ENCODE measurements at places on chromosomes 7 and 10.

- H3K4me3 ChIP-seq: no peak overlapping the region
- no peaks in the 10 kb centered on the region for H3K4me1 ChIP-seq
These were observed 21.3 kb upstream of the CLDN4 start for GRCh38 chr7:73809467-73809951.

GRCh38 chr10:32114508-32114907 lies 58.3 kb upstream of the KIF5B start:
- H3K27ac ChIP-seq: no peak overlapping the region
- no peaks in the 10 kb centered on the region for H3K27me3 ChIP-seq
- no peaks in the 10 kb centered on the region for H3K36me3 ChIP-seq
- no peak overlapping the region for H3K4me3 ChIP-seq

DNA sequence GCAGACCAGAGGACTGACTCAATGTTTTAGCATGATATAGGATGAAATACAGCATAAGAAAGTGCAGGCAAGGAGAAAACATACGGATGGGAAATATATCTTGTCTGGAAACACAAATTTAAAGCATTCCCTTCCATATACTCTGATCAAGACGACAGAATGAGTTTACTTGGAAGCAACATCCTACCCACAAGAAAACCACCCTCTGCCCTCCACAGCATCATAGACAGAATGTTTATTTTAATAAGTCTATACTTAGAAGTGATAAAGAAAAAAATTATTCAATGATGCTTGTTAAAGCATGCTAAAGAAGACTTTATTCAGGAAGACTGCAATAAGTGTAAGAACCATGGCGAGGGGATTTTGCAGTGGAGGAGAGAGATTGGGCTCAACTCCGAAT lies 32.4 kb upstream of the HIBADH start:
- H3K36me3 ChIP-seq: no peaks in the 10 kb centered on the region
- DNase-seq: no peak

GRCh38 chr10:47165711-47166404 lies 134.1 kb upstream of the GDF10 start:
- H3K36me3 ChIP-seq: no peaks in the 10 kb centered on the region
- H3K27ac ChIP-seq: no peak overlapping the region
- H3K27me3 ChIP-seq: no peaks in the 10 kb centered on the region
- H3K4me1 ChIP-seq: no peaks in the 10 kb centered on the region
- no peak overlapping the region for H3K4me3 ChIP-seq

DNA sequence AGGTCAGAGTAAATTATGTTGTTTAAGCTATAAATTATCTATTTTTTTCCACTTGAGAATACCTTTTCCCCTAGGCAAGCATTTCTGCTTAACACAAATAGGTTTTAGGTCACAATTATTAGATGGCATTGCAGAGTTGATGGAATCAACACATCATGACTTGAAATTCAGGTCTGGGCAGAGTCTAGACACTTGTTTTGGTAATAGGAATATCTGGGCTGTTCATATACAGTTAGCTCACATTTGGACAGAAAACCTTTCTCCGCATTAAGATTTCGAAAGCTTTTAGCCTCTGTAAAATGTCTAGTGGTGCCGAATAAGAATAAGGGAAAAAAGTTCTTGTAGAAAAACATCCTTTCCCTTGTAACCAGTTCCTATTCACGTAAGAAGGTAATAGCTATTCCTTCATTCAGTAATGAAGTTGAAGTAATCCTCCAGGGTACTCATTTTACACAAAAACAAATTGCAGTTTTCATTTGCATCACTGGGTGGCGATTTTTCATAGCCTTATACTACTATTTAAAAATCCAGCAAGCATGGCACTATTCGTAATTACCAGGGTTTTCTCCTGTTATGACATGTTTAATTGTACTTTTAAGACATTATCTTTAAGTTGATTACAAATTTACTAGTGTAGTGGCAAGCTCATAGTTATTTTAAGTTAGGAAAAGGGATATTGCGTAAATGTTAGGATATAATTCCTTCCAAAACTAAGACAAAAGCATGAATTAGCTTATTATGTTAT lies 37.0 kb downstream of the RPA3 start:
- H3K27me3 ChIP-seq: no peaks in the 10 kb centered on the region
- no peak overlapping the region for H3K27ac ChIP-seq
- H3K36me3 ChIP-seq: no peaks in the 10 kb centered on the region
- no peaks in the 10 kb centered on the region for H3K4me1 ChIP-seq
- DNase-seq: peak; percentile 71

GRCh38 chr10:87508837-87509236 lies 4.1 kb downstream of the MINPP1 start:
- no peak overlapping the region for H3K27ac ChIP-seq
- no peak for DNase-seq
- H3K4me1 ChIP-seq: peaks cover 12% of the 10 kb centered on the region
- peaks cover 4% of the 10 kb centered on the region for H3K36me3 ChIP-seq

DNA sequence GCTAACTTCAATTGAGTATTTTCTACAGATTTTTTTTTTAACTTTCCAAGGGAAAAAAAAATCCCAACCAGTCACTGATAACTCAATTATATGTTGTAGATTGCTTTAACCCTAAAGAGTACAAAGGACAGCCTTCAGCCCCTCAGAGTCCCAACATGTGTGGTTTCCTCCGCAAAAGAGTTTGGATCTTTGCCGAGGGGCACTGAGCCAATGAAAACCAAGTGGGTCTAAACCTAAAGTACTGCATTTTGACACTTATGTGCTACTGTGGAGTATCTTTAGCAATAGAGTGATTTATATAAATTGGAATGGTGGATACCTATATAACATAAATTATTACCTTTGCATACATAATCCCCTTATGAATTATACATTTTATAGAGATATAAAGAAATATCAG lies 91.5 kb downstream of the SEMA3D start:
- H3K4me1 ChIP-seq: no peaks in the 10 kb centered on the region
- no peak overlapping the region for H3K27ac ChIP-seq
- no peaks in the 10 kb centered on the region for H3K36me3 ChIP-seq
- no peak overlapping the region for H3K4me3 ChIP-seq
- DNase-seq: no peak
- no peaks in the 10 kb centered on the region for H3K27me3 ChIP-seq

GRCh38 chr7:91784469-91784868 lies 96.0 kb downstream of the MTERF1 start:
- no peak for DNase-seq
- no peaks in the 10 kb centered on the region for H3K4me1 ChIP-seq
- H3K36me3 ChIP-seq: no peaks in the 10 kb centered on the region
- H3K27ac ChIP-seq: no peak overlapping the region
- H3K4me3 ChIP-seq: no peak overlapping the region

DNA sequence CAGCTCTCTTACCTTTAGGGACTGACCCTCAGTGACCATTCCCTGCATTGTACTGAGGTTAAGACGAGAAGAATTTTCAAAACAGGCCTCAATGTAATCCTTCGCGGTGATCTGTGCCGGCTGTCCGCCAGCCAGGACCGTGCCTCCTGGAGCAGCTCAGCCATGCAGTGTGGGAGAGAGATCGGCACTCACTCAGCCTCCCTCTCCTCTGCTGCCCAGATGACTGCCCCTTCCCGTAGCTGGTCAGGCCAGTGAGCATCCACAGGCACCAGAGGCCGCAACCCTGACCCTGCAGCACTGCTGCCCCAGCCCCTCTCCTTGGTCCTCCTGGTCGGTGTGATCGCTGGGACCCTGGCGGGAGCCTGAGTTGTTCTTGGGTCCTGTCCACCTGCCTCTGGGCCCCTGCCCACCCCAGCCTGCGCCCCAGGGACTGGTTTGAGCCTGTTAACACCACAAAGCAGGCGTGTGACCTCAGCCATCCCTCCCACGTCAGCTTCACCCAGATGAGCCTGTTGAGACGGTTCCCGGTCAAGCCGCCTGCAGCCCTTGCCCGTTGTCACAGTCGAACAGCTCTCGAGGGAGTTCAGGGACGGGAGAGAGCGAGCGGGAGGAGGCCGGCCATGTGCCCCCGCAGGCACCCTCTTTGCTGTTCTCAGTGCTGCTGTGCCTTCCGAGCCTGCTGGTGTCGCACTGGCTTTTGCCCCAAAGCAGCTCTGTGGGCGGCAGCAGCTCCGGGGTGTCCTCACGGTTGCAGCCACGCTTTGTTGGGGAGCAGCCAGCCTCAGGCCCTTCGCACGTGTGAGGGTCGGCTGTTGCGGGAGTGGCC lies 37.2 kb downstream of the NKX6-2 start:
- no peak for DNase-seq
- H3K4me3 ChIP-seq: no peak overlapping the region
- no peaks in the 10 kb centered on the region for H3K36me3 ChIP-seq
- peaks cover 3% of the 10 kb centered on the region for H3K4me1 ChIP-seq
- H3K27ac ChIP-seq: no peak overlapping the region

DNA sequence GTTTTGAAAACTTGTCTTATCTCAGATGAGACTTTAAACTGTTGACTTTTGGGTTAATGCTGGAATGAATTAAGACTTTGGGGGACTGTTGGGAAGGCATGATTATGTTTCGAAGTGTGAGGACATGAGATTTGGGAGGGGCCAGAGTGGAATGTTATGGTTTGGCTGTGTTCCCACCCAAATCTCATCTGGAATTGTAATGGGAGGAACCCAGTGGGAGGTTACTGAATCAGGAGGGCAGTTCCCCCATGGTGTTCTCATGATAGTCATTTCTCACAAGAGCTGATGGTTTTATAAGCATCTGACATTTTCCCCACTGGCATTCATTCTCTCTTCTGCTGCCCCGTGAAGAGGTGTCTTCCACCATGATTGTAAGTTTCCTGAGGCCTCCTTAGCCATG lies 13.8 kb upstream of the POT1 start:
- no peak overlapping the region for H3K27ac ChIP-seq
- H3K4me3 ChIP-seq: no peak overlapping the region
- H3K36me3 ChIP-seq: no peaks in the 10 kb centered on the region
- H3K27me3 ChIP-seq: no peaks in the 10 kb centered on the region
- DNase-seq: no peak

- H3K27me3 ChIP-seq: no peaks in the 10 kb centered on the region
- H3K4me3 ChIP-seq: no peak overlapping the region
- no peaks in the 10 kb centered on the region for H3K4me1 ChIP-seq
- no peaks in the 10 kb centered on the region for H3K36me3 ChIP-seq
- no peak overlapping the region for H3K27ac ChIP-seq
These were observed 156.8 kb downstream of the CCDC71L start for GRCh38 chr7:106504207-106504606.

- H3K36me3 ChIP-seq: no peaks in the 10 kb centered on the region
- no peak overlapping the region for H3K4me3 ChIP-seq
- no peaks in the 10 kb centered on the region for H3K4me1 ChIP-seq
- peak; percentile 44 for DNase-seq
- no peak overlapping the region for H3K27ac ChIP-seq
These were observed 20.9 kb downstream of the CD36 start for GRCh38 chr7:80659120-80660055.

DNA sequence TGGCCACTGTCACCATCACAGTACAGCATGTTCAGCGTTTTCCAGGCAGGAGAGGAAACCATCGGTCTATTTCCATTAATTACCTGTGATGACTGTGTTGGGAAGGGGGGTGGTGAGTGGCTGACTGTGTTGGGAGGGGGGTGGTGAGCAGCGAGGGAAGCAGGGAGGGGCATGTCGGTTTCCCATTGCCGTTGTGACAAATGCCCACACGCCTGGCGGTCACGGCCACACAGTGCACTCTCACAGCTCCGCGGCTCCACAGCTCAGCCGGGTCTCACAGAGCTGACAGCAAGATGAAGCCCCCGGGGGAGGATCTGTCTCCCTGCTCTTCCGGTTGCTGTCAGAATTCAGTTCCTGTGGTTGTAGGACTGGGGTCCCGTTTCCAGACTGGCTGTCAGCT lies 39.0 kb downstream of the AP5Z1 start:
- H3K4me3 ChIP-seq: no peak overlapping the region
- no peaks in the 10 kb centered on the region for H3K36me3 ChIP-seq
- no peaks in the 10 kb centered on the region for H3K27me3 ChIP-seq
- H3K27ac ChIP-seq: no peak overlapping the region
- DNase-seq: no peak

- peaks cover 9% of the 10 kb centered on the region for H3K4me1 ChIP-seq
- H3K27ac ChIP-seq: no peak overlapping the region
- no peaks in the 10 kb centered on the region for H3K36me3 ChIP-seq
- H3K4me3 ChIP-seq: no peak overlapping the region
- H3K27me3 ChIP-seq: no peaks in the 10 kb centered on the region
- DNase-seq: no peak
These were observed 277.8 kb downstream of the EXOC4 start for GRCh38 chr7:133530682-133531081.

GRCh38 chr10:110006358-110007160 lies 1.2 kb upstream of the ADD3 start:
- H3K4me1 ChIP-seq: peaks cover 60% of the 10 kb centered on the region
- no peaks in the 10 kb centered on the region for H3K36me3 ChIP-seq
- H3K27ac ChIP-seq: peak overlapping the region; percentile 74
- H3K27me3 ChIP-seq: peaks cover 11% of the 10 kb centered on the region

DNA sequence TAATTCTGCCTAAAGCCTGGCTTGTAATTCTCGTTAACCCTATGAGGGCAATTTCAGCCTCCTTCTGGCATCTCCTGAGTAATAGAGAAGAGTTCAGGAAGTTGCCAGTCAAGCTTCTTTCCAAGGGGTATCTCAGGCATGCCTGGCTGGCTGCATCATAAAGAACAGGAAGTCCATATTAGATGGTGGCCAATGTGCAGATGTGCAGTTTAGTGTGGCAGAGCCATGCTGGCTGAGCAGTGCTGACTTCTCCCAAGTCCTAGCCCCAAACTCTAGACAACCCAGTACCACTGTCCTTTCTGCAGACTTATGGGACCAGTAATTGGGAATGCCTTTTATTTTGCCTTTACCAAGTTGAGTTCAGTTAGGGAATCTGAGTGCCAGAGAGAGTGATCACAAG lies 517.9 kb downstream of the GALNT17 start:
- H3K4me3 ChIP-seq: no peak overlapping the region
- peaks cover 9% of the 10 kb centered on the region for H3K36me3 ChIP-seq
- H3K4me1 ChIP-seq: peaks cover 43% of the 10 kb centered on the region
- DNase-seq: no peak

DNA sequence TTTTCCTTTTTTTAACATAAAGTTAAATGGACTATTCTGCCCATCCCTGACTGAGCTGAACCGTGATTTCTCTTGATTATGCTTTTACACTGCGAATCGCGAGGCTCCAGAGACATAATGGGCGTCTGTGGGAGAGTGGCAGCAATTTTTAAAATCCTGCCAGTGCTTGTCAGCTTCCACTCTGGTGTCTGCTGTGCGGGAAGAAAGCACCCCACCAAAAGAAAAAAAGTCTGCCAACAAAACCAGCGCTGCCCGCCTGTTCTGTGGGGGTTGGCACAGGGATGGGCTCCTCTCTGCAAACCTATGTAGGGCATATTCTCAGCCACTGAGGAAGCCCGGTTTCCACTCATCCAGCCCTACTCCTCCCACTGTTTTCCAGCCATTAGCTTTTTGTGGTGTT lies 592.3 kb upstream of the GALNT17 start:
- no peak overlapping the region for H3K4me3 ChIP-seq
- 0 out of 2 replicates have a peak, but pooled peaks cover 6% of the 10 kb centered on the region for H3K4me1 ChIP-seq
- H3K36me3 ChIP-seq: no peaks in the 10 kb centered on the region
- no peak for DNase-seq
- H3K27ac ChIP-seq: no peak overlapping the region

DNA sequence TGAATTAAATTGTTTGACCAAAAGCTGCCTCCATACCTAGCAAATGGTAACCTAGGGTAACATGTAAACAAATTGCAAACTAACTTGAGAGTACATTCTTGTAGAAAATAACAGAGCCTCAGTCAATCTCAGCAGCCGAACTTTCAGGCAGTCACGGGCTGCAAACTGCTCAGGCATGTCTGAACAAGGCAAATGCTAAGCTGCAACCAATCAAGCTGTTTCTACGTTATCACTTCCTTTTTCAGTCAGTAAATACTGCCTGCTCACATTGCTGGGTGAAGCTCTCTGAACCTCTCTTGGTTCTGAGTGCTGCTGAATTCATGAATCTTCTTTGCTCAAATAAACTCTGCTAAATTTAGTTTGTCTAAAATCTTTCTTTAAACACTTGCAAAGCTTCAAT lies 1212.4 kb downstream of the SORCS1 start:
- no peaks in the 10 kb centered on the region for H3K27me3 ChIP-seq
- H3K4me1 ChIP-seq: no peaks in the 10 kb centered on the region
- DNase-seq: peak; percentile 77
- H3K4me3 ChIP-seq: no peak overlapping the region
